ENCODE measurements at places on chromosomes 6 and 20.

DNA sequence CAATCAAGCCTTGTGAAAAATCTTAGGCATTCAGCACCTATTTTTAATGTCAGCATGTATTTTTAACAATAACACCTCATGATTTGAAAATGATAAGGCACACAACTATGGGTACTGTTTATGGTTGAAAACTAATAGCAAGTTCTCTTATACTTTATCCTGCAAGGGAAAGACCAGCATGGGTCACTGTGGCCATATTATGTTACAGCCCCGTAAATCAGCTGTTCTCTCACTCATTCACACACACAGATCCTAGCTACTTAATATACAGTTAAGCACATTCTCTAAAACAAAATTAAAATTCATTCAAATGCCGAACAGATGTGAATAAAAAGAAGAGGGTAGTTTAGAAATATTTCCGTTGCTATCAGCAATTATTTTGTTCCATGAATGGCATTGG, 224.4 kb downstream of the OGFRL1 start:
- no peak for DNase-seq

DNA sequence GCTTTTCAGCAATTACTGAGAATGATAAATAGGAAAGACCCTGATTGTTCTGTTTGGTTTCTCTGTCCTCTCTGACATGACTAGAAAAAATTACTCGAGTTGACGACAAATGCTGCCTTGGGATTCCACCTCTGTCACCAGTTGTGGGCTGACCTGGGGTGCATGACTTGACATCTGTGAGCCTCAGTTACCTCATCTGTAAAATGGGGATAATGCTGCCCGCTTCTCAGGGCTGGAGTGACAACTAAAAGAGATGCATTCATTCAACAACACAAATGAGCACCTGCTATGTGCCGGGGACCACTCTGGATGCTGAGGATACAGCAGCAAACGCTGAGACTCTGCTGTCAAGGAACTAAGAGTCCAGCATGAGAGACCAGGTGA, 94.8 kb downstream of the NFATC2 start:
- no peak for DNase-seq

DNA sequence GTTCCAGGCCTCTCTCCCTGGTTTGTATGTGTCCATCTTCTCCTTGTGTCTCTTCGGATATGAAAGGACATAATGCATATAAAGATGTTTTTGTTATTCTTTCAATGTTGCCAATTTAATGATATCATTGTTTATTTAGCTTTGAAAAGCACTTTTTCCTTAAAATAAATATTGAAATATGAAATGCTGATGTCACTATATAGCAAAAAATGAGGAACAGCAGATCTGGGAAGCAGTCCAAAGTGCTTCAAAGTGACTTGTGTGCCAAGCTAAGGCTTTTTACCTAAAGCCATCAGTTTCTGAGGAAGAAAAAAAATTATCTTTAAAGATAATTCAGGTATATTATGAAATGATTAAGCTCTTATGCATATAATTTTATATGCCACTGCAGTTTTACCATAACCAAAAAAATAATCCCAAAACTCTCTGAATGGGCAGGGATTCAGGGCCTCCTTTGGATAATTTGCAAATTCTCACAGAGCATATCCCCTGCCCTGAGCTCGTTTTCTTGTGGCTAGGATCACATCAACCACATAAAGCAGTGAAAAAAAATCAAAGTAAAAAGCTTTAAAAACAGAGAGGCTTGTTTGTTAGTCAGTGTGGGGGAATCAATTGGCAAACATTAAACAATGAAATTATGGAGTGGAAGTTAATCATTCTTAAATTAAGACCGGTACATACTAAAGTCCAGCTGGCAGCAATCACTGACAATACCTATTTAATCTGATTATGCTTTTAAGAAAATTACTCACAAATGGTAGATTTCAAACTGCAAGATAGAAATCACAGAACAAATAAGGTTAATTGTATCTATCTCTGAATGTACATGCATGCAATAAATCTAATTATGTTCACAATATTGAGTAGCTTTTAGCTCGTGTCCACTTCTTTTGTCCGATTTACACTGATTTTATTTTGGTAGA, 1027.9 kb upstream of the ADGRB3 start:
- DNase-seq: no peak

- no peak for DNase-seq
These were observed 189.1 kb upstream of the TCF21 start for GRCh38 chr6:133699741-133700385.

- no peak for DNase-seq
These were observed 9.6 kb upstream of the CPNE5 start for GRCh38 chr6:36848658-36849441.

DNA sequence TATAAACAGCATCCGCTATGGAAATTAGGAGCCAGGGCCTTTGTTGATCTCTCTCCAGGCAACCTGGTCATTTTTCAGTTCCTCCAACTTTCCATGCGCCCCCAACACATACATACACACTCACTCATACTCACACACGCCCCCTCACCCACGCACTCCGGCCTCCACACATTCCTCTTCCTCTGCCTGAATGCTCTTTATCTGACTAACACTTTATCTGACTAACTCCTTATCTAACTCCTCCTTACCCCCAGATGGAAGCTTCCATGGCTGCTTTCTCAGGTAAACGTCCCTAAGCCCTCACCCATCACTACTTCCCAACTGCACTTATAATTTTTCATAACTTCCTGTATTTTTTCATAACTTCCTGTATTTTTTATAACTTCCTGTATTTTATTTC, 17.4 kb downstream of the CASS4 start:
- no peak for DNase-seq

GRCh38 chr6:36039112-36039511, 11.5 kb downstream of the MAPK14 start:
- no peak for DNase-seq

DNA sequence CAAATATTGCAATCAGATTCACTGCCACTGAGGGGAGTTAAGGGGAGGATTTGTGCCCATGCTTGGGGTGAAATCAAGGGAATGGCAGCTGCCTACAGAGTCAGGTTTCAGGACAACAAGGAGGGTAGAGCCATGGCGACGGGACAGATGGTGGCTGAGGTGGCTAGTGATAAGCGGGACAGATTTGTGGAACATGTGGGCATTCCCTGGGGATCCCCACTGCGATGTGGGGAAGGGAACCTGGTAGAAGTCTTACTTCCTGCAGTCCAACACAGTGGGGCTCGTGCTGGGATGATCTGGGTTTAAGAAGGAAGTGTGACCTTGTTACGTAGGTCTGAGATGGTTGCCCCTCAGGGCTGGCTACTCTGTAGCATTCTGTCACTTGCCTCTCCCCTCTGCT, 292.0 kb upstream of the JARID2 start:
- DNase-seq: no peak

GRCh38 chr6:23106951-23107350, 537.6 kb downstream of the HDGFL1 start:
- no peak for DNase-seq

DNA sequence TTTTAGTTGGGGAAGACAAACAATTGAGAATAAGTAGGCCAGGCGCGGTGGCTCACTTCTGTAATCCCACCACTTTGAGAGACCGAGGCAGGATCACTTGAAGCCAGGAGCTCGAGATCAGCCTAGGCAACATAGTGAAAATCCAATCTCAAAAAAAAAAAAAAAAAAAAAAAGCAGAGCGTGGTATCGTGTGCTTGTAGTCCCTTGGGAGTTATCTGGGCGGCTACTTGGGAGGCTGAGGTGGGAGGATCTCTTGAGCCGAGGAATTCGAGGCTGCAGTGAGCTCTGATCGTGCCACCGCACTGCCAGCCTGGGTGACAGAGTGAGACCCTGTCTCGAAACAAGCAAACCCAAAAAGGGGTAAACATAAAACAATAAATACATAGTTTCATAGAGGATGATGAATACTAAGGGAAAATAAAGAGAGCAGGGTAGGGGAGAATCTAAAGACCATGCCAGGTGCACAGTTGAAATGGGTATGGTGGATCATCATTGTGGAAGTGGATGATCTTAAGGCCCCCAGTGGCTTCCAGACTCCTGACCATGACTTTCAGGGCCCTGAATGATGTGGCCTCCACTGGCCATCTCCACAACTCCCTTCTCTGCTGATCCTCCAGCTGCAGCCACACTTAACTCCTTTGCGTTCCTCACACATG, 947 bp downstream of the POFUT1 start:
- DNase-seq: no peak

DNA sequence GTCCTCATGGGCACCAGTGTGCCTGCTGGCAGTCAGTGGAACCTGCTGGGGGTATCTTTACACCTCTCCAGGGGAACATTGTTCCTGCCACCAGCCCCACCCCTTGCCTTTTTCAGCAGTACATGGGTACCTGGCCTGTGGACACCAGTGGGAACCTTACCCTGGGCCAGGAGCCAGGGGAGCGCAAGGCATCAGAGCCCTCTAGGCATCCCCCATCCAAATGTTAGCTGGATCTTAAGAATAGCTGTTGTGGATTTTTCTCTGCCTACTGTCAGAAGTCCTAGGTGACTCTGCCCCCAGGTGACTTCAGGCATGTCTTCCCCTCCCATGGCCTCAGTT, 38.8 kb upstream of the ID1 start:
- no peak for DNase-seq

DNA sequence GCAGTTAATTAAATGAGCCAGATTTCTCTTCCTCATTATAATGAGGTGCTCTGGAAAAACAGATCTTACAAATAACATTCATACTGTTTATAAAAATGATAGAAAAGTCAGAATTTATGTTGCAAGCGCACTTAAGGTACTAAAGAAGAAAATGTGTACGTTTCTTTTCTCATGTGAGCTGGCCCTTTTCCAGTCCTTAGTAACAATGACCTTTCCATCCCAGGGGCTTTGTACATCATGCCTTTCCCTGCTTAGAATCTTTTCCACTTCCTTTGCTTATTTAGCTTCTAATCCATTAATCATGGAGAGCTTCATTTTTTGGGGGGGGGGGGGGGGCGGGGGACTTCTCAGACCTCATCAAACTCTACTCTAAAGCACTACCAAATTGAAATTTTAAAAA, 4.8 kb downstream of the FBXO5 start:
- no peak for DNase-seq

GRCh38 chr6:43923376-43924221, 153.6 kb downstream of the VEGFA start:
- no peak for DNase-seq

DNA sequence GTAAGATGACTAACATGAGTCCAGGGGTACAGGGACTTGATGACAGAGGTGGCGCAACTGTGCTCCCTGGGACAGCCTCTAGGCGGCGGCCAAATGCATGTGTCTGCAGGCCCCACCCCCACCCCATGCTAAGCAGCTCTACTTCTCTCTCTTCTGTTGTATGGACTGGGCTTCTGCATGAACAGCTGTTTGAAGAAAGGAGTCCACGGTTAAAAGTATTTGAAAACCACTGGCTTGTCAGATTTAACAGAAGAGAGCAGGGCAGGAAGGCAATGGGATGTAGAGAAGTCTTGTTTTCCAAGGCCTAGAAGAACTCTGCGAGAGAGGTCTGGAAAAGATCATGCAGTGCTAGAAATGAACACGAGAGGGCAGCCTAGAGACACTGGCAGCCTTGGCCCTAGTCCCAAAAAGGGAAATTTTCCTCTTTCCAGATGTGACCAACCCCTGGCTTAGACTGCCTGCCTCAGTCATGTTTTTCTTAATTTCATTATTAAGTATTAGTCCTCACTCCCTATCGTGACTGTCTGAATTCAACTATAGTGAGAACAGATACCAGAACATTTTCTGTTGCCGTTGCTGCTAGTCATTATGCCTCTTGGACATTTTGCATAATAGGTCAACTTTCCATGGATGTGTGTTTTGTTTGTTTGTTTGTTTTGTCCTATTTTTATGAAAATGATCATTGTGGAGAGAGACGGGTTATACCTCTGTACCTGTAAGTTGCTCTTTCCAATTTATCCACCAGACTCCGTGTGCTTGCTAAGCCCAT, 265.0 kb downstream of the ADGRG6 start:
- DNase-seq: peak; percentile 49

GRCh38 chr6:14790976-14791375, 454.9 kb upstream of the JARID2 start:
- DNase-seq: no peak

- no peak for DNase-seq
These were observed 1252.8 kb upstream of the GJE1 start for GRCh38 chr6:140879946-140880345.

DNA sequence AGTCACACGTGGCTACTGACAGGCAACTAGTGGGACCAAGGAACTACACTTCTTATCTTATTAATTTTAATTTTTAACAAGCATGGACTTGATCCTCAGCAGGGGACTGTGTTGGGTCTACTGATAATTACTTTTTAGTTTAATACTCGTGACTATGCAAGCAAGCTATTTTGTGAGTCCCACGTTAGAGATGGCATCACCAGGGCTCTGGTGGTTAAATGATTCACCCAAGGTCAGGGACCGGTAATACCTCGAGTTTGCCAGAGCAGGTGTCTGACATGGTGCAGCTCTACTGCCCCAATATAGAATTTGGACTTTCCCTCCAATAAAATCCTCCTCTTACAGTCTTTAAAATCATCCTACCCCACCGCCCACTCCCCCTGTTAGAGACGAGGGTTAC, 98.6 kb upstream of the RIN2 start:
- no peak for DNase-seq

DNA sequence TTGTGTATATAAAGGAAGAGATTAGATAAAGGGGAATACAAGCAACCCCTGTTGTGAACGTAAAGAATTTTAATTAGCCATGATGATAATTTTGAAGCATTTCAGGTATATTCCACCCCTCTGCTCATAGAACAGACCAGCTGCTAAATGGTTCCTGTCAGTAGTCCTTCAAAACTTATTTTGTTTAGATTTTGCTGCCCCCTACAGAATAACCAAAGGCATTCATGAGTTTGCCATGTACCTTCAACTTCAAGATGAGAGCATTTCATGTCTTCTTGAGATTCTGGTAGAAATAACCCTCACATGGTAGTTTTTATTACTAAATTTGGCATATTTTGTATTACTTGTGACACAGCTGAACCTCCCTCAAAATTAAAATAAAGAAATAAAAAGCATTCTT, 1586.7 kb downstream of the HACE1 start:
- no peak for DNase-seq

- no peak for DNase-seq
These were observed 122.8 kb upstream of the BEND3 start for GRCh38 chr6:107237992-107238660.

DNA sequence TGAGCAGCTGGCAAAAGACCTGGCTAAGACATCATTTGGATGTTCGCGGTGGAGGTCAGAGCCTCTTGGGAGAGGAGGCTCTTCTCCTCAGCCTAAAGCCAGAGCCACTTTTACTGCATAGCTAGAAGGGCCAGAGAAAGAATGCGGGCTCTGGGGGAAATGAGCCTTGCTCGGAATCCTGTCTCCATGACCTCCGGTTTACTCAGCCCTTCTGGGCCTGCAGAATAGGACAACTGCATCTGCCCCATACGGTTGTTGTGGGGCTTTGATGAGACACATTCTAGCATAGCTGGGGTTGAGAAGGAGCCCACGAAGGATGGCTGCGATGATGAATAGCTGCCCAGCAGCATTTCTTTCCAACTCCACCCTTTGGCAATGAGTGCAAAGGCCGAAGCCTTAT, 115.0 kb upstream of the SLC22A23 start:
- DNase-seq: no peak

All from CD4-positive, alpha-beta memory T cell (primary cell).